ENCODE measurements at places on chromosomes 7 and 10.

GRCh38 chr10:94240901-94241300 is 121.8 kb downstream of the NOC3L start:
- DNase-seq, result no peak

- DNase-seq, result no peak
Observed at GRCh38 chr10:48800007-48800675, 115.5 kb downstream of the WDFY4 start.

DNA sequence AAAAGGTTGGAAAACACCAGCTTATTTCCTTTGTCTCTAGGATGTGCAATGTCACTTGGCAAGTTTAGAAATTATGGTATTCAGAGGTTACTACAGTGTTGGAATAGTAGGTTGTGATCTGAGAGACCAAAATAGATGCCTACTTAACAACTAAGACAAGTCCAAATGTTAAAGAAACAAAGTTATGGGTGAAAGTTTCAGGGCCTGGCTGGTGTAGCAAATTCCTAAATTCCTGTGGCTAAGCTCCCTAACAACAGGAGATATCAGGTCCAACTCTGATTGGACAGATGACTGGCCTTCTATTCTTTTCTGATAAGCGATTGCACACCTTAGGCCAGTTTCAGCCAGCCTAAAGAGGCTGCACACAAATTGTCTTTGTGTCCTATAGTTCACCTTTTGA is 873.5 kb downstream of the REEP3 start:
- DNase-seq, result no peak

GRCh38 chr10:43979551-43979950 is 330.9 kb upstream of the ZNF32 start:
- no peak for DNase-seq

DNA sequence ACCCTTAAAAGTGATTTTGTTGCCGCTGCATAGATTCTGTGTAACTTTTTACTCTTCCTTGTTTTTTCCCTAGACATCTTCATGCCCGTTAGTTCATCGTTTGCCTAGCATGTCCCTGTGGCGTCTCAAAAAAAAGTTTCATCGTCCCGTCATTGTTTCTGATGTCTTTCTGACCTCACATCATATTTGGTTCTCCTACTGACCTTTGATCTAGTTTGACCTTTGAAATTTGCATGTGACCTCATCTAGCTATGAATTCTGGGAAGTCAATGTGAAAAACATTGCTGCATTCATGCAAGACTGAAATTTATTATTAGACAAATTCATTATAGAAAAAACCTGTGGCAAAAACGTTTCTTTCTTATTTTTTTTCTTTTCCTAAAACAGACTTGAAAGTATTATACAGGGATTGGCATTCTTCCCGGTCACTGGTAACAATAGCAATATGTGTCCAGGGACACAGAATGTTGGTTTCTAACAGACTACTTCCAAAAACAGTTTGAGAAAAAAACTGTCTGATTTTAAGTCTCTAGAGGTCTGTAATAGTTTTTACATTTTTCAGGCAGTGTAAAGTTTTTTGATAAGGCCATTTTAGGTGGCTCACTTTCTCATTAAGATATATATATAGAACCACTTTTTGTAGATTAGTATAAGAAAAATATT is 280.9 kb downstream of the USP6NL start:
- DNase-seq, result no peak

DNA sequence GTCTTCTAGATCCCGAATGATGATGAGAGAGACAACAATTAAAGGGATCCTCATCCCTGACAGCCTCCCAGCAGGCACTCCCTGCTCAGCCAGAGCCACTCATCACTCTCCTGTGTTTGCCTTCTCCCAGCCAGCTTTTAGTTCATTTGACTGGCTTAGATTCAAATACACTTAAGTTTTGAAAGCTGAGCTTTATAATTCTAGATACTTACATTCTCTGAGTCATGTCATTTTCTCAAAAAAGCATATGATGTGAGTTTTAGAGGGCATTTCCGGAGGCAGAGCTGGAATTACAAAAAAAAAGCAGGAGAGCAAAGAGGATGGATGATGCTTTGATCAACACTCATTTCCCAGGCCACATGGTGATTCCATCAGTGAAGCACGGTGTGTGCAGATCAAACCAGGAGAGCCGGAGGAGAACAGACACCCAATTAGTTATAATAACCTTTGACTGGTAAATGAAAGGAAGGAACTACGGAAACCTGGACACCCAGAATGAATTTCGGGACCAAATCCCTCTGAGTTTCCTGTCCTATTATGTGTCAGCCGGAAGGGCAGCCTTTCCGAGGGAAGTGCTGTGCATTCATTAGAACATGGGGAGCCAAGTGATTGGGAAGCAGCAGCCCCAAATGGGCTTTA is 81.5 kb upstream of the HPS1 start:
- no peak for DNase-seq

All from stimulated activated CD8-positive, alpha-beta memory T cell treated with anti-CD3 and anti-CD28 coated beads, Interleukin-4, amount 100 ng/mL, for 1 hour (primary cell).